ENCODE measurements at places on chromosomes 16 and 17.
A peak's percentile ranks its signal among the peaks of the same experiment; 100 is the strongest.

DNA sequence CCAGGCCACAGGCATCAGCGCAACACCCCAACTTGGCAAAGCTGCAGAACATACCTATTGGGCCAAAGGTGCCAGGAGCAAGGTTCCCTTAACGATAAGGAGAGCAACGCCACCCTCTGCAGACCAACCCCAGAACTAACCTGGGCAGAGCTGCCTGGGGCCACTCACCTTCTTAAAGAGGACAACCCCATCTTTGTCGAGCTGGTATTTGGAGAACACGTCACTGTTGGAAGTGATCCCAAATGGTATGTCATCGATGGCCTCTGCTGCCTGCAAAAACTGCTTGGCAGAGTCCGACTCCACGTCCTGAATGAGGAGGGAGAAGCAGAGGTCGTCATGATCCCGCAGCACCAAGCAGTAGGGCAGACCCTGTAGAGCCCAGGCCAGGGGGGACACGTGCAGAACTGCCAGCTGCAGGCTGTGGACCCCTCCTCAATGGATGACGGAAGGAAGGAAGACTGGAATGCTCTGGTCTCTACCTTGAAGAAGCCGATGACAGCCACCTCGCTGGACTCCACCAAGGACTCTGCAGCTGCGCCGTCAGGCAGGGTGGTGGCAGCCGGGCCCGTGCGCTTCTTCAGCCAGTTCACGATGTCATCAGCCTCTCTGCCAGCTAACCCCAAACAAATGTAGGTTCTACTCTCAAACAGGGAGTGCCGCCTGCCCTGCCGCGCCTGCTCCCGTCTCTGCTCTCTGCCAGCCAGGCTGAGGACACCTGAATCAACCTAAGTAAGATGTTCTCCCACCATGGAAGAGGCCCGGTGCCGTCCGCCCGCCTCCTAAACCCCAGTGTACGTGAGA, 5.2 kb downstream of the P4HB start:
- DNase-seq = no peak

DNA sequence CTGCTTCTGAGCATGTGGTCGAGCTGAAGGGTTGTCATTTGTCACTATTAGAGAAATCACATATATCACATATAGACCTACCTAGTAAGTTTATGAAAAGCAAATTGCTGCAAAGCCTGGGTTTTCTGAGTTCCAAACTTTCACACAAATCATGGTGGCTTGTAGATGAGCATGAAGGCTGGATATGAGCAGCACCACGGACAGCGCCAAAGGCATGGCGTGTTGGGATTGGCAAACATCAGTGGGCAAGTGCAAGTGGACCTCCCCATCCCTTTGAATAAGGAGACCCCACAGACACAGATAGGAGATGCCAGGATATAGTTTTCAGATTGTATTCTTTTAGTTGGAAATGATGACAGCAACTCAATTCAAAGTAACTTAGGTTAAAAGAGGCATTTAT, 77.6 kb upstream of the CACNG3 start:
- DNase-seq = peak; percentile 1

DNA sequence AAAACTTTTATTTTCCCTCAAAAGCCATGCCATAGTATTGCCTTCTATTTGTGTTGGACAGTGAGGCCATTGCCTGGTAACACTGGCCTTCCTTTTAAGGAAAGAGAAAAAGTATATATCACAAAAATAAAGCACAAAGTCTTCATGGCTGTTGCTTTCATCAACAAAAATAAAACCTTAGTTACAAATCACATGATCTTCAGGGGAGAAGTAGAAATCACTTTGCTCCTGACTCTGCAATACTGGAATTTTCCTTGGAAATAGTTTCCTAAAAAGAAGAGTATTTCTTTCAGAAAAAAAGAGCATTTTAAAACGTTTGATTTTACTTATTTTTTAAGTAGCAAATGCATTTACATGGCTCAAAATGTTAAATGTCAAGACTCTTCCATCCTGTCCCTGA, 41.9 kb downstream of the FAM20A start:
- no peak for DNase-seq

DNA sequence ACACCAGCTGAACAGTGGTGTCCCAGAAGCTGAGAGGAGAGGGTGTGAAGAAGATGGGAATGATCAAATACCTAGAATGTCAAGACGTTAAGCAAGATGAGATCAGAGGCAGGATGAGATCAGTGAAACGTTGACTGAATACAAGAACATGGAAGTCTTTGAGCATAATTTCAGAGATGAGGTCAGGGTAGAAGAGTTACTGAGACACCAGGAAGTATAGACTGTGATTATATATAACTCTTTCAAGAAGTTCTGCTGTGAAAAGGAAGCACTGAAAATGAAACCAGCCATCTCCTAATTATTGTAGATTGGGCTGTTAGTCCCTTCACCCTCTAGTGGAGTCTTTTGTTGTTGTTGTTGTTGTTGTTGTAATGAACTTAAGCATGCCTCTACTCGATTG, 9.1 kb downstream of the SHCBP1 start:
- no peak for DNase-seq

DNA sequence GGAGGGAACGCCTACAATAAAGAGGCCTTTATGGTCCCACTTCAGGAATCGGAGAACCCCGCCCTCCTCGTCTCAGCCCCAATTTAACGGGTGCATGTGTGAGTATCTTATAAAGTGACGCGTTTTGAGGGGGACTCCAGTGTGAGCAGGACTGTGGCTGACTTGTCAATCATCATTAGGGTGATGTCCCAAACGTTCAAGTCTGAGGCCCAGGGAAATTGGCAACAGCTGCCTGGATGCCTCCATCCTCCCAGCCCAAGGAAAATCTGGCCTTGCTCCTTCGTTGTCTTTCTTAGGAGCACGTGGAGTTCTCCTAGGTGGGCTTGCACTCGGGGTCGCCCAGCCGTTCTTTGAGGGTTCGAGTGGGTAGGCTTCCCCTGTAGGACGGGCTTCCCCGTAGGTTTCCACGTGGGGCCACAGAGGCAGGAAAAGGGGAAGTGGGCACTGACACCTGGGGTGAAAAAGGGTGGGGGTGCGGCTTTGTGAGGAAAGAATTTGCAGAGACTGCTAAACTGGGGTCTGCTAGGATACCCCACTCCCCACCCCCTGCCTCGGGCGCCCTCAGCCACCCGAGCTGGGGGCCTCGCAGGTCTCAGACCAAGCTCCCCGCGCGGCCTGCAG, 561 bp upstream of the HERPUD1 start:
- DNase-seq = no peak

Data from stimulated activated CD4-positive, alpha-beta T cell treated with anti-CD3 and anti-CD28 coated beads, Interleukin-1b, Interleukin-23, amount 100 ng/mL, for 4 hours (primary cell).